ENCODE measurements at places on chromosomes 7 and 10. TPM values are rescaled to one million over a fixed set of nuclear protein-coding genes. Genes with fewer than 3 reads are reported as not detected.
A peak's percentile ranks its signal among the peaks of the same experiment; 100 is the strongest.

The ACBD7 gene
- total RNA-seq = 8.2 TPM

DNA sequence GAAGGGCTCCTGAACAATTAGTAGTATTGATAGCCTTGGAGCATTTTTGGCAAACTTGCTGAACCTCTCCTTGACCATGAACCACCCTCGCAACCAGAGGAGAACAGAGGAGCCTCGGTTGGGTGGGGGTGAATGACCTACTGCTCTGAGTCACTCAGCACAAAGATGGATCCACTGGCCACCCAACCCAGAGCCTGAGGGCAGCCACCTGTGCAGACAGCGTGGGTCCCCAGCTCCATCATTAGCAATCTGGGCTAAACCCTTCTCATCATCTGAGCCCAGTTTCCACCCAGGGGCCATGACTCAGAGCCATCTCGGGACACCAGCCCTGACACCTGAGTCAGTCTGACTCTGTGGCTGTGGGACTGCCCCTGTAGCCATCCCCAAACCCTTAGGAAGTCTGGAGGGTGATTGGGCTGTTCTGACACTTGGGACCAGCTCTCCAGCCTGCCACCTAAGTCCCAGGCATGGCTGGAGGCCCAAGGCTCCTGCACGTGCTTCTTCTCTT lies 171.8 kb upstream of the GPR26 start:
- H3K4me1 ChIP-seq = no peaks in the 10 kb centered on the region
- H3K36me3 ChIP-seq = no peaks in the 10 kb centered on the region
- no peak for DNase-seq
- H3K27me3 ChIP-seq = peaks cover 46% of the 10 kb centered on the region

DNA sequence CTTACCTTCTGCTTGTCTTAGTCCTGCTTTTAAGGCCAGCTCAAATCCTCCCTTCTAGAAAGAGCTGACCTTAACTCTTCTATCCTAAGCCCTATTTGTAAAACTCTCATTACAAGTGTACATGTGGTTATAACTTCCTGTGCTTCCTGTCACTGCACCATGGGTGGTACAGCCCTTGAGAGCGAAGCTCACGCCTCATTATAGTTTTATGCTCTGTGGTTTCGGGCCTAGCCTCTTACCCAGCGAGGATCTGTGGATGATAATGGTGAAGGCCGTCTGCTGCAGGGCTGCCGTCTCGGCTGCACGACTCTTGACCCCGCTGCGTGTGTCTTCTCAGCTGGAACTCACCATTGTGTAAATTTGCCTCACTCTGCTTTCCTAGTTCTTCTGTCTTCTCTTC lies 74.6 kb downstream of the CUL1 start:
- peaks cover 13% of the 10 kb centered on the region for H3K4me1 ChIP-seq
- H3K27ac ChIP-seq = peak overlapping the region; percentile 15
- no peak for DNase-seq
- H3K27me3 ChIP-seq = no peaks in the 10 kb centered on the region
- no peaks in the 10 kb centered on the region for H3K36me3 ChIP-seq
- H3K4me3 ChIP-seq = no peak overlapping the region

DNA sequence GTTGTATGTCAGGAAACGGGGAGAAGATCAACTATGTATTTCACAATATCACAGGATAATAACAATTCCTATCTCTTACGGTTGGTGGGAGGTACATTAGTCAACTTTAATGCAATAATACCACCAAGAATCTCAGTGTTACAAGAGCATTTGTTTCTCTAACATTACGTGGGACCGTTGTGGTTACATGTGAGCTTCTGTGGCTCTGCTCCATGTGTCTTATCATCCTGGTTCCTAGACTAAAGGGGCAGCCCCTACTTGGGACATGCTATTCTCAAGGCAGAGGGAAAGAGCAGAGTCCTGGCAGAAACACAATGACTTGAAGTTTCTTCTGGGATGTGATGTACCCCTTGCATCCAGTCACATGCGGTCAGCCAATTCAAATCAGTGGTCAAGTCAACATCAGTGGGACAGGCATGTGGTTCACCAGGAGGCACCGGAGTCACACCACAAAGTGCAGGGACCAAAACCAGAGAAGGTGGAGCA lies 2.5 kb upstream of the ZNF22 start:
- no peak overlapping the region for H3K27ac ChIP-seq
- H3K4me1 ChIP-seq = peaks cover 13% of the 10 kb centered on the region
- H3K4me3 ChIP-seq = no peak overlapping the region
- no peak for DNase-seq
- H3K36me3 ChIP-seq = peaks cover 15% of the 10 kb centered on the region

The EPHA1 gene
- 21.6 TPM for total RNA-seq

The SMNDC1 gene
- total RNA-seq = 32.8 TPM

GRCh38 chr10:72612203-72612826 lies 13.6 kb downstream of the MICU1 start:
- no peak overlapping the region for H3K4me3 ChIP-seq
- H3K27me3 ChIP-seq = no peaks in the 10 kb centered on the region
- DNase-seq = no peak
- no peak overlapping the region for H3K27ac ChIP-seq
- no peaks in the 10 kb centered on the region for H3K4me1 ChIP-seq
- H3K36me3 ChIP-seq = peaks cover 5% of the 10 kb centered on the region

- no peak overlapping the region for H3K27ac ChIP-seq
- no peaks in the 10 kb centered on the region for H3K27me3 ChIP-seq
- no peak overlapping the region for H3K4me3 ChIP-seq
- no peaks in the 10 kb centered on the region for H3K36me3 ChIP-seq
Measured at GRCh38 chr7:123400196-123400595, 134.2 kb downstream of the IQUB start.

The MOGAT3 gene
- not detected for total RNA-seq

GRCh38 chr10:124233546-124234138 lies 140.2 kb upstream of the CHST15 start:
- H3K27ac ChIP-seq = no peak overlapping the region
- peaks cover 24% of the 10 kb centered on the region for H3K27me3 ChIP-seq
- no peaks in the 10 kb centered on the region for H3K36me3 ChIP-seq

DNA sequence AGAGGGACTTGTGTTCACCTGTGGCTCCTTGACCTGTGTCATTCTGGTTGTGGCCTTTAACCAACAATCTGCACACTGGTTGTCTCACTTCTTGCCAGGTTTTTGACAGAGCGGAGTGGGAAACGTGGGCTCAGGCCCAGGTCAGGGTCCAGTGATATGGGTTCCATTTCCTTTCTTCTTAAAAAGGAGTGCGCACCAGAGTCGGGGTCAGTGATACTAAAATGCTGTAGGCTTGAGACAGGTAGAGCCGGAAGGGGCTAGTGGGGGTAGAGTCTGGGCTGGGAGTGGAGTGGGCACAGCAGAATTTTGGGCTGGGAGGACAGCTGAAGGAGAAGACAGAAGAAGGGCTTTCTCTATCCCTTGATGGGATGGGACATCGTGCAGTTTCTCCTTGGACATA lies 61.2 kb downstream of the SH2D4B start:
- no peak overlapping the region for H3K4me3 ChIP-seq
- H3K27me3 ChIP-seq = peaks cover 26% of the 10 kb centered on the region
- no peaks in the 10 kb centered on the region for H3K36me3 ChIP-seq
- H3K4me1 ChIP-seq = no peaks in the 10 kb centered on the region
- no peak for DNase-seq

GRCh38 chr10:44576702-44577191 lies 191.8 kb upstream of the CXCL12 start:
- no peak overlapping the region for H3K4me3 ChIP-seq
- H3K36me3 ChIP-seq = no peaks in the 10 kb centered on the region
- H3K27ac ChIP-seq = no peak overlapping the region

DNA sequence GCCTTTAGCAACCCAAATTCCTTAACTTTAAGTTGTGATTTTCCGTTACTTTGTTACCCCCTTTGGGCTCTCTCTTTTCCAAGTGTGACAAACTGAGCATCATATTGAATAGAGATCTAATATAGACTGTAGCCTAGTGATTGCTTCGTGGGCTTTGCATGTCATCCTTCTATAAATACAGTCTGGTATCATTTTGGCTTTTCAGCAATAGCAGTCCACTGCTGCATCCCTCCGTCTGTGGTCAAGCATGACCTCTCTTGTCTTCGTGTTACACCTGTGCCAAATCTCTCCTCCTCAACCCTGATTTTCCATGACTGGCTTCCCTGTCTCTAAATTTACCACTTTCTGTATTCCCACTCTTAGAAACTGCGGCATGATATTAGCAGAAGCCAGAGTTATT lies 53.8 kb upstream of the AGK start:
- no peak overlapping the region for H3K27ac ChIP-seq
- no peak overlapping the region for H3K4me3 ChIP-seq
- H3K36me3 ChIP-seq = no peaks in the 10 kb centered on the region
- no peaks in the 10 kb centered on the region for H3K4me1 ChIP-seq
- no peaks in the 10 kb centered on the region for H3K27me3 ChIP-seq

The FAM25A gene
- total RNA-seq = not detected

The ADARB2 gene
- total RNA-seq = not detected

DNA sequence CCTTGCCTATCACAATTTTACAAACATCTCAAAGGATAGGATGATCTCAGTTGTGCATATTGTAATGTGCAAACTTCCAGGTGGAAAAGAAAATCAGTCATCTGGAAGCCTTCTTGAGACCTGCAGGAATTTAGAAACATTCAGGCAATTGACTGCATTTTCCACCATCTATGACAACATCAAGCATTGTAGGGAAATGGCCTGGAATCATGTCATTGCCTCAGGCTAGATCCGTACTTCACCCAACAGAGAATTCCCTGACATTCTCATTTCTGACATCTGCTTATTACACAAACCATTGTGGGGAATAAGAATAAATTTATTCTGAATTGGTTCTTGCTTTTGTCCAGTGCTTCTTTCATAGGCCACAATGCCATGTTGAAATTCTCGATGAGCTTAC lies 124.9 kb upstream of the NPVF start:
- no peaks in the 10 kb centered on the region for H3K36me3 ChIP-seq
- H3K4me3 ChIP-seq = no peak overlapping the region
- H3K27ac ChIP-seq = no peak overlapping the region
- H3K4me1 ChIP-seq = no peaks in the 10 kb centered on the region

The ACSM6 gene
- not detected for total RNA-seq

GRCh38 chr7:27133409-27134231 lies 3.1 kb upstream of the HOXA4 start:
- H3K27me3 ChIP-seq = no peaks in the 10 kb centered on the region
- peaks cover 48% of the 10 kb centered on the region for H3K4me1 ChIP-seq
- peak; percentile 46 for DNase-seq
- H3K36me3 ChIP-seq = peaks cover 4% of the 10 kb centered on the region
- peak overlapping the region; percentile 39 for H3K4me3 ChIP-seq
- H3K27ac ChIP-seq = peak overlapping the region; percentile 77

- H3K27ac ChIP-seq = no peak overlapping the region
- no peaks in the 10 kb centered on the region for H3K27me3 ChIP-seq
- H3K4me3 ChIP-seq = no peak overlapping the region
- H3K4me1 ChIP-seq = no peaks in the 10 kb centered on the region
Measured at GRCh38 chr10:91521439-91521838, 111.3 kb downstream of the HECTD2 start.

DNA sequence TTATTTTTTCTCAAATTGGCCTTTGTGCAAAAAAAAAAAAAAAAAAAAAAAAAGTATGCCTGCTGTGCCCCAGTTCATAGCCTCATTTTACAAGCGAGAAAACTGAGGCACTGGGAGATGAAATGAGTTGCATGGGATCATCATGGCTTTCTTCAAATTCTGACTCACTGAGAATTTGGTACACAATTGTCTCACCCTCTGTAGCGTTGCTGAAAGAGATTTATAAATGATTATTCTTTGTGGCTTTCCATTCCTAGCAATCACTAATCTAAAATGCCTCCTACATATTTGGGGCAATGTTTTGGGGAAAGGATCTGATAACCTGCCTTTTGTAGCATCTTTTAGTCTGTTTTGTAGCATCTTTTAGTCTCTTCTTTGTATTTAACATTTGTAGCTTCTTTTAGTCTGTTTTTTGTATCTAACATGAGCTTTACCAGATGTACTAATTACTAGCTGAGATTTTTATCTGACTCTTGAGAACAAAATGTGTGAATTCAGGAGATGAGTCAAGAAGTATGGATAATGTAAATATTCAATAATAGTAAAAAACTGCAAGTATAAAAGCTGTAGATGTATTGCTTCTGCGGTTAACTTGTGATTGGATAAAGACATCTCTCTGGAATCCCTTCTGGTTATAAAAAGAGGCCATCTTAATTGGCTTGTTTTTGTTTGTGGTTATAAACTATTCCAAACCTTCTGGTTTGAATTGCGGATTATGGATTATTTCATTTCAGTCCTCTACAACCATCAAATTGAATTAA lies 161.4 kb downstream of the ARID5B start:
- no peaks in the 10 kb centered on the region for H3K36me3 ChIP-seq
- peaks cover 12% of the 10 kb centered on the region for H3K4me1 ChIP-seq
- no peak overlapping the region for H3K4me3 ChIP-seq
- DNase-seq = no peak
- no peak overlapping the region for H3K27ac ChIP-seq

DNA sequence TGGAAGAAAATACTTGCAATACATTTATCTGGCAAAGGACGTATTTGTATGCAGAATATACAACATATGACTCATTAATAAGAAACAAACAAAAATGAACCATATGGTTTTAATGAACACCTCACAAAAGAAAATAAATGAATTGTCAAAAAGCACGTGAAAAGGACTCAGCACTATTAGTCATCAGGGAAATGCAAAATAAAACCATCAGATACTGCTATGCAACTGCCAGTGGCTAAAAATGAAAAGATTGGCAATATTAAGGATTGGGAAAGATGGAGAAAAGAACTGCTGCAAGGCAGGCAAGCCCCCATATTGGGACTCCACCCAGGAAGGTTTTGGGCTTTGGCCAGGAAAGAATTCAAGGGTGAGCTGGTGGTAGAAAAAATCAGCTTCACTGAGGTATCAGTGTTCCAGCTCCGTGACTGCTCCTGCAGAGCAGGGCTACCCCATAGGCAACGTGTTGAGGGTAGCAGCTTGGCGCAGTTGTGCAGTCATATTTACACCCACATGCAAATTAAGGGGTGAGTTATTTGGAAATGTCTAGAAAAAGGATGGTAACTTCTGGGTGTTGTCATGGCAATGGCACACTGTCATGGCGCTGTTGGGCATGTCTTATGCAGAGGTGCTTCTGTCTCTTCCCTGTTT lies 72.7 kb downstream of the CUBN start:
- DNase-seq = no peak
- no peak overlapping the region for H3K4me3 ChIP-seq
- H3K4me1 ChIP-seq = peaks cover 35% of the 10 kb centered on the region
- no peaks in the 10 kb centered on the region for H3K36me3 ChIP-seq
- no peak overlapping the region for H3K27ac ChIP-seq

- peaks cover 27% of the 10 kb centered on the region for H3K36me3 ChIP-seq
- no peak overlapping the region for H3K4me3 ChIP-seq
- H3K27me3 ChIP-seq = peaks cover 6% of the 10 kb centered on the region
Measured at GRCh38 chr7:44212018-44212417, 11.2 kb downstream of the YKT6 start.

Measured in Calu3 (cell line).